ENCODE measurements at places on chromosomes 3 and 15.

GRCh38 chr15:33242669-33243191, 48.2 kb upstream of the FMN1 start:
- no peak for DNase-seq

- DNase-seq, result peak; percentile 13
Measured at GRCh38 chr15:38389924-38390542, 63.9 kb upstream of the FAM98B start.

DNA sequence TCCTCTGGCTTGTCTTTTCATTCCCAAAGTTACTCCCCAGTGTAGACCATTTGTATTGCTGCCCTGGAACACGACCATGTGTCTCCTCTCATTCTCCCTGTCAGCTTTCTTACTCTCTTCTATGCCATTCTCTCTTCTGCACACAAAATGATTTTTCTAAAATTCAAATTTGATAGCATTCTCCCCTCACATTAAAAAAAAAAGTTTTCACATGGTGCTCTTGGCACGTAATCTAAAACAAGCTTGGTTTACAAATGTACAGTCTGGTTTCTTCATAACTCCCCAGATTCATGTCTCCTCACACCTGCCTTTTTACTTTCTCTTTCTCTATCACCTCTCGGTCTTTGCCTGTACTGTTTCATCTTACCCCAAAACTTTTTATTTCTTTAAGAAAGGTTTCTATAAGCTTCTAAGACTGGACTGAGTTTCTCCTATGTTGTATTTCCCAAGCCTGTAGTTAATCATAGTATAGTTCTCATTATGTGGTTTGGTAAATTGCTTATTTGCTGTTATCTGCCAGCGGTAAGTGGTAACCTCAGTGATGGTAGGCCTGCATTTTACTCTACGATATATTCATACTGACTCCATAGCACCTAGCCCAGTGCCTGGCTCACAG, 31.2 kb downstream of the BCHE start:
- DNase-seq, result peak; percentile 4

DNA sequence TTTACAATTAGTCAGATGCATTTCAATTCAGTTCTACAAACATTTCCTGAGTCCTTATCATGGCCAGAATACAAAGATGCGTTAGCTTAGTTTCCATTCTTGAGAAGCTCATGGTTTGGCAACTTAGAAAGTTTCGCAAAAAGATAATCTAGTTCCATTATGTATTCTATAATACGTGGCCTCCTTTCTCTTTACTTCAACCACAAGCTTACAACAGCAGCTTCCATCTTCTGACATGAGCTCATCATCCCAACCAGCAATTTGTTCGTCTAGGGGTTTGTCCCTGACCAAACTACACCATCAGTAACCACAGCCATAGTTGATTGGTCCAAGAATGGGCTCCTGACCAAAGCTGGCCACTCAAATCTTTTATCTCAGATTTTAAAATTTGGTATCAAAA, 267.6 kb upstream of the TBC1D5 start:
- no peak for DNase-seq

GRCh38 chr3:150329408-150329807, 78.7 kb upstream of the TSC22D2 start:
- no peak for DNase-seq
